ENCODE measurements at places on chromosomes 5 and 9.

GRCh38 chr5:95934207-95934804, 27.3 kb downstream of the ELL2 start:
- peak; percentile 86 for DNase-seq

DNA sequence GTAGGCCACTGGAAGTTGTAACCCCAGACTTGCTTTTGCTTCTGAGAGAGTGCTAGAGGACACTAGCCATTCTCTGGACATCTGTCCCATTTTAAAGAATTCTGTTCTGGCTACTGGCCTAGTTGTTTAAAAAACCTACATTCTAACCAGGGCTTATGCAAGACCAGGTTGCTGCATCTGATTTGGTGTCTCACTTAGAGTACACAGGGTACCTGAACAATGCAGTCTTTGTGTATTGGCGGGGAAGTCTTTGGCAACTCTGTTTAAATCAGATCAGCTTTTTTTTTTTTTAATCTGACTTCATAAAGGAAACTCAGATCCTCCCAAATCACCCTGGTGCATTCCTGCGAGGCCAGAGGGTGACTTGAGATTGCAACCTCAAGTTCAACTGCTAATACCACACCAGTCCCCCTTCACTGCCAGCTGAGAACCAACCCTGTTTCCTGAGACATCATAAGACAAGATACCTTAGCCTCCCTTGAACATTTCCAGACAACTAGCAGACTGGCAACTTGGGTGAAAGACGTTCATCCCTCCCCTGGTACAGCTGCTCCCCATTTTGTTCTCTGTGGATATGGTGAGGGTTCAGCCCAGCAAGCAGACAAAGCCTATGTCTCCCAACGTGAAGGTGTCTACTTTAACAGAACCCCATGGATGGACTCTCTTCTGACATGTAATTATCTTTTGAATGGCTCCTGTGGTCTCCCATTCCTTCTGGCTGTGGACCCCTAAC, 27.0 kb downstream of the SKP1 start:
- DNase-seq, result no peak

DNA sequence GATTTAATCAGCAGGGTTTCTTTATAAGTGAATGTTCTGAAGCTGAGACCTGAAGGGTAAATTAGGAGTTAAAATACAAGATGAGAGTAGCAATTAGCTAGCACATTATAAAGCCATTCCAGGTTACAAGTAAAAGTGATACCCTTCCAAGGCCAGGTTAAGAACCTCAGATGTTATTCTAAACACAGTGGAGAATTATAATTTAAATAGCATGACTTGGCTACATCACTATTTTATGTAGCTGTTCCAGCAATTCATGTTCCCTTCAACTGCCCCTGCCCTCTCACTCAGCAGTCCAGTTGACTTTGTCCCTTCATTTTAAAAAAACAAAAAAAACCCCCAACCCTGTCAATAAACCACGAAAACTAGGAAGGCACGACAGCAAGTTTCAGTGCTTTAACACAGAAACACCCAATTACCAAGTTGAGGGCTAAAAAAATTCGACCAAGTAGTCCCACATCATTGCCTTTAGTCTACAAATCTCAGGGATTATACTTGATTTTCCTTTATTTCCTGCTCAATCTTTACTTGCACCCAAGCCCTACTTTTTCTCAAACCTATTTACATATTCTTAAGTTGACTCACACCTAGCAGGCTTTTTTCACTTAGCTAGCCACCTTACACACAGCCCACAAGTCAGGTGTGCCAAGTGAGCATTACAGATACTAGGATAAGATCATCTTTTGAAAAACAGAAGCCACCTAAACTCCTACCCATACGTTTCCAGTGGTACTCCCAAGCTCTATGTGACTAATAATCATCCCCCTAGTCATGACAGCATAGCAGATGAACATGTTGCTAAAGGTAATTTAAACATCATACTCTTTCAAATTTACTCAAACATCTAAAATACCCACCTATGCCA, 3.4 kb downstream of the RPL37 start:
- no peak for DNase-seq

- no peak for DNase-seq
These were observed 51.1 kb downstream of the TTLL11 start for GRCh38 chr9:122042056-122042455.

DNA sequence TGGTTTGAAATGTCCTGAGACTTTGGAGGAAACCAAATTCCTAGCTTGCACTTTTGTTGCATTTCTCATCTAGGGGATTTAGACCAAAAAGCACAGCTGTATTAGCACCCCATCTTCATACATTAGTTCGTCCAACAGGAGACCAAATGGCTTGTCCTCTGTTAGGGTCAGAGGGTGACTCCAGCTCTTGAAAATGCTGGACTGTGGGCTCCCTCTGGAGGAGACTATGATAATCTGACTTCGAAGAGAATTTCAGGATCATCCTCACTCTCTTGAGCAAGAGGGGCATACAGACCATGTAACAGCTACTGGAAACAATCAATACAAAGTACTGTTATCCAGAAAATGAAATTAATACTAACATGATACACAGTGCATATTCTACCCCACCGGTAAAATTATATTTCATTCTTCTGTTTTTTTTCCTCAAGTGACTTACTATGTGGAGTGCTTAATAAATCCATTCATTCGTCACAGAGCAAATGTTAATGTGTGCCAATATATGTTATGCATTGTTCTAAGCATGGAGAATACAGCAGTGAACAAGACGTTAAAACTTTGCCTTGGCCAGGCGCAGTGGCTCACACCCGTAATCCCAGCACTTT, 63.7 kb upstream of the PPP2CA start:
- peak; percentile 80 for DNase-seq

- no peak for DNase-seq
These were observed 144.1 kb downstream of the MAT2B start for GRCh38 chr5:163649514-163649913.

DNA sequence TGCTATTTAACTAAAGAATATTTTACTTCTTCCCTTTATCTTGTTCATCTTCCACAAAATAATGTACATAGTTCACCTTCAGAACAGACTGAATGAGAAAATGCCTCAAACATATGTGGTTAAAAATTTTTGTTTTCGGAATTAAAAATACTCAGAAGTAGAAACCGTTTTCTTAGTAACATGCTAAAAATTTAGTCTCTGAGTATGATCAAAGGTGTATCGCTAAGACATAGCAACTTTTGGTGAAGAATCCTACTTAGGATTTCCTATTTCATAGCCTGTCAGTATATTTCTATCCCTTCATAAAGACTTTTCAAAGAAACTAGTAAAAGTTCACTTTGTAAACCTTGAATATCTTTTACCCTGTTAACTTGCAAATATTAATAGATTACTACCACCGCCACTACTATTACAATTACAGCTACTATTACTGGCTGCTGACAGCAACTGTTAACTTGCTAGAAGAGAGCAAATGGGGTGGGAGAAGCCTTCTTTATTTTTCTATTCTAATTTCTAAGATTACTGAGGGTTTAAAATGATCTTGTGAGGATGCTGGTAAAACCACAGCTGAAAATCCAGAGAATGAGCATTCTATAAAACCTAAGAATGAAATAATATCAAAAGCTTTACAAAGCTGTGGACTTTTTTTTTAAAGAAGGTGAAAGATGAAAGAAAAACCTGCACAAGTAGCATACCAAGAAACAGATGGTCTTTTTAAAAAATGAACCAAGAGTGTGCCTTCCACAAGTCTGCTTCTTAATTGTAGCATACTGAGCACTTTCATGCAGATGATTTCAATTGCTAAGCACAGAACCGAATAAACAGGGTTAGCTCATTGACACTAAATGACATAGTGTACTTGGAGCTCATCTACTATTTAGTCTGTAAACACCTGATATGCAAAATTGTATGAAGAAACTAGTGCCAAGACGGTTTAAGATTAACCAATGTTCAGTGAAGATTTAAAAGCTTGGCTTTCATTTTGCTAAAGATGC, 246.3 kb upstream of the EFNA5 start:
- no peak for DNase-seq

- no peak for DNase-seq
These were observed 94.8 kb downstream of the SV2C start for GRCh38 chr5:76177978-76178377.

DNA sequence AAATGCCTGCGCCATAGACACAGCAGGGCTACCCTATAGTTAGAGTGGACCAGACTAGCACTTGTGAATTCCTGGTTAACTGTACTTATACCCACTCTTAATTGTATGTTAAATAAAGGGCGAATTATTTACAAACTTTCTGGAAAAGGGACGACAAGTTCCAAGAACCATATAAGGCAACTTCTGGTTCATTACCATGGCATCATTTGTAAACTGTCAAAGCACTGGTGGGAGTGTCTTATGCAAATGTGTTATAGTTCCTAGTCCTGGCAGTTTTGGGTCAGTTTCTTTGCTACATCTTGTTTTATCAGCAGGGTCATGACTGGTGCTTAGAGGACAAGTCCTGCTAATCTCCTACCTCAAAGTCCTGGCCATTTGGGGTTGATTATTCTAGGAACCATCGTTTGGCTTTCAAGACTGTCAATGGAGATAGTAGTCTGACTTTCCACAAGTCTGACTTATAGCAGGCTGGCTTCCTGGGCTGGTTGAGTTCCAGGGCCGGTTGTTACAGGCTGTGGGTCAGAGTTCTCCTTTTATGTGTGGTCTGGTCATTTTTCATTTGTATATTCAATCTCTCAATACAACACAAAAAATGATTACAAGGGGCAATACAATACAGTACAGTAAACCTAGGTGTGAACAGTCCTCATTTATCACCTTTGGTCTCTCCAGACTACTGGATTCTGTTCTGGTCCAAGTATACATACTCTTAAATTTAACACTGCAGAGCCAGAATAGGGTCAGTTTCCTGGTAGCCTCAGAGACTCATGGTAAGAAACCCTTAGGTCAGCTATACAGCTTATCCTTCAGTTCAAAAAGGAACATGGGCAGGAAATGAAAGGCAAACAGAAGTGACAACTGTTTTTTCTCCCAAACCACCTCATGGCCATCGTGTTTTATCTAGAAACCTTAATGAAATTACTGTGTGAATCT, 8.3 kb upstream of the CFAP95 start:
- DNase-seq, result no peak

- DNase-seq, result no peak
These were observed 208.0 kb downstream of the PARP8 start for GRCh38 chr5:50874306-50875001.

- peak; percentile 78 for DNase-seq
These were observed 65.9 kb downstream of the DAP start for GRCh38 chr5:10695055-10695649.

GRCh38 chr9:127455324-127455992, 4.1 kb downstream of the LRSAM1 start:
- DNase-seq, result peak; percentile 74

- no peak for DNase-seq
These were observed 576.5 kb upstream of the BRINP1 start for GRCh38 chr9:119945686-119946085.

GRCh38 chr9:114384836-114385396, 2.9 kb downstream of the AKNA start:
- no peak for DNase-seq

GRCh38 chr5:123802298-123802951, 290.4 kb downstream of the CSNK1G3 start:
- DNase-seq, result no peak
